ENCODE measurements at places on chromosomes 7 and 10.

- DNase-seq = no peak
Observed at GRCh38 chr7:76296743-76297740, 5.4 kb upstream of the HSPB1 start.

DNA sequence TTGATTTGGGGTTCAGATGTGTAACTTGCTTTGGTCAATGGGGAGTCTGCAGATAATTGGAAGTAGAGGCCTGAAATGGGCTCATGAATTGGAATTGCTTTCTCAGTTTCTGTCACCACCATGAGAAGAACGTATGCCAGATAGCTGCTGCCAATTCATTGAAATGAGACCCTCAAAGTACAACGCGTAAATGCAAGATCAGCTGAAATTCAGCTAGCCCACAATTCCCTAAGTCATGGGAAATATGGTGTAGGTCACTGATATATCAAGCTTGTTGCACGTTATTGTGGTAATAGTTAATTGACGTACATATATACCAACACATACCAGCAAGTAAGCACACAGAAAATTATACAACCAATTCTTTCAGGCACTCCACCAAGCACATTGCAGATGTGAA, 520.0 kb downstream of the NRG3 start:
- no peak for DNase-seq

- no peak for DNase-seq
Observed at GRCh38 chr7:138854115-138854645, 56.2 kb upstream of the ATP6V0A4 start.

DNA sequence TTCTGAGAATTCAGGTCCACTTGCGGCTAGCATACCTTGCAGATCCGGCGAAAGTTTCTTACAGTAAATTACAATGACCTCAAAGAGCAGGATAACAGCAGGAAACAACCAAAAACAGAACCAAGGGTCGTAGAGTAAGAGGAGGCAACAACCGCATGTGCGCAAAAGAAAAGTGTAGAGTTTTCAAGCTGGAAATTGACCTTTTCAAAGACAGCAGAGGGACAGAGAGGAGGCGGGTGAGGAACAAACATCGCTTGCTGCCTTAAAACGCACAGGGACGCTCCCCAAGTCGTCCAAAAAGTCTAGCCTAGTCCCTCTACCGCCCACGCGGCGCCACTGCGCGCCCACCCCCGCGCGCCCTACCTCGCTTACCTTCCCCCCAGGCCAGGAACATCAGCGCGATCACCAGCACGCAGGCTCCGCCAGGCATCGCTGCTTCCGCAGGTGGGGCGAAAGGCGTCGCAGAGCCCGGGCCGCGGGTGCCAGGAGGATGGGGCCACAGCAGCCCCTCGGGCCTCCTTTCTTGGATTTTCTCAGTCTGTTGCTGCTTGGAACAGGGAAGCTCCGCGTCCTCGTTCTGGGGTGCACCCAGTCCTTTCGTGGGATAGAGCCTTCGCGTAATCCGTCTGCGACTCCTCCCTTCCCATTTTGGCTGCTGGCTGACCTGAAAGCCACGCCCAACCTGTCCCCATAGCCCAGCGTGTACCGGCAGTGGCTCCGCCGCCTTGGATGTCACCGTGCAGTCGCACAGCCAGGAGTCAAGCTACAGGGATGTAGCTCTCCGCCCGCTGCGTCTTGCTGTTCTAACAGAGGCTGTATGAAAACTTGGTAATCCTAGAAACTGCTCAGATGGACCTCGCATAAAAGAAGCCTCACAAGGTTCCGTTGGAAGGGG, at the start of gene VWDE:
Gene VWDE (minus strand): TSS at position 579 of the 895 bp plus-strand sequence. CDS start 149 bp downstream, at position 430.
- peak; percentile 95 for DNase-seq

DNA sequence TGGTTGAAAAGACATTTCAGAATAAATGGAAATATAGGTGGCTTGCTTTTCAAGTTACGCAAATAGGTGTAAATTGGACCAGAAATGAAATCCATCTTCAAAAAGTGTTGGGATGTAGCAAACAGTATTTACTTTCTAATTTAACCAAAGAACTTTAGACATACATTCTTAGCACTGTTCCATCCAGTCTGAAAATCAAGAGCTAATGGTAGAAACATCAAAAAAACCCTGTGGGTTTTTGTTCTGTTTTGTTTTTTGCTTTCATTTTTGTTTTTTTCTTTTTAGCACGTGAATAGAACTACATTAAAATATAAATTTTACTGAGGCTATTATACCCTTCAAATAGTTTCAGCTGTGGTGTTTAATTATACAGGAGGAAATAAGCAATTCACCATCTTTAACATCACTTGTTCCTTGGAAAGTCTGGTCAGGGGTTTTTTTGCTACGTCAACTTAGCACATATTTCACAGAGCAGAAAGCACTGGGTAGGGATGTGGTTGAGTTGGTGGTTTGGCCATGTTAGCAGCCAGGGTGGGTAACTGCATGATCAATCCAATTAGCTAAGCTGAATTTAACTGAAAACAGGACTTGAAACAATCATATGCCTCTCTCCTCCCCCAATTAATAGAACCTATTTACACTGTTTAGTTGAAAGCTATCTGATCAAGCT, 275.4 kb upstream of the PFKP start:
- DNase-seq = no peak

Measured in NCI-H1105 (cell line).